GM12878 (cell line): ENCODE measurements at places on chromosomes 7 and 10. TPM values are rescaled to one million over a fixed set of nuclear protein-coding genes. Genes with fewer than 3 reads are reported as not detected.

DNA sequence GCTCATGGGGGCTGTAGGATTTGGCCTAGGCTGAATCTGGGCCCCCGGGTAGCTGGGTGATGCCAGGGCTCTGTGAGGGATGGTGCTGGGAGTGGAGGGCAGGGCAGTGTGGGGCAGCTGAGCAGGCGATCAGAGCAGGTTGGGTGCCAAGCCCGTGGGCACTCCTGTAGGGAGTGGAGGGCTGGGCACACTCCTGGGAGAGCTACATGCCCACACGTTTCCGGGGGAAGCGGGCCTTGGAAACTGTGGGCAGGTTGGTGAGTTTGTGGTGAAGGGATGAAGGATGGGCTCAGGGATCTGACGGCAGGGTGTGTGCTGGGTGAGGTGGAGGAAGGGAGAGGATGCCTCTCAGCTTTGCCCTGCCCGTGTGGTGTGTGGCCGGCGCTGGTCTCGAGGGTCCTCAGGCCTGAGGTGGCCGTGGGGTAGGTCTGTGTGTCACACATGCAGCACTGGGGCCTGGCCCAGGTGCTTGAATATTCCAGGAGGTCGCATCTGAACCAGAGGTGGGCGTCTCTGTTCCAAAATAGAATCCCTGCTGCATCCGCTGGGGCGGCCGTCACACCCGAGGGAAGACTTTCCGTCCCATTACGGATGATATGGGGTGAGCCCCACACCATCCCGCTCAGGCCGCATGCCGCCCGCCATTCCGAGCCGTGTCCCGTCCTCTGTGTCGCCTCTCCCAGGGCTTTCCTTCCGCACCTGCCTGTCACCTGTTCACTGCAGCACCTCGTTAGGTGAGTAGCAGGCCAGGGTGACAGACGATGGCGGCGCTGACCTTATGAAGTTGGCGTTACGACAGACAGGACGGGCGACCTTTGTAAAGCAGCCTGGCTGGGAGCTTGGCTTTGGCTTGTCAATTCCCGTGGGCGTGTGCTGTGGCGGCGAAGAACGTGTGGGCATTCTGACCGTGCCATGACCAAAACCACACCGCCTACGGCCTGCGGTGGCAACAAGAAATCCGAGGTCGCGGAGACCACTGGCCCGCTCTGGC is 143.6 kb downstream of the ACTR3B start:
- DNase-seq = no peak
- H3K4me1 ChIP-seq = no peaks in the 10 kb centered on the region
- H3K36me3 ChIP-seq = no peaks in the 10 kb centered on the region
- no peak overlapping the region for H3K4me3 ChIP-seq
- H3K27ac ChIP-seq = no peak overlapping the region
- no peaks in the 10 kb centered on the region; the same call in 1 of the 2 replicates for H3K27me3 ChIP-seq

- no peaks in the 10 kb centered on the region for H3K27me3 ChIP-seq
- no peaks in the 10 kb centered on the region for H3K4me1 ChIP-seq
- no peak overlapping the region for H3K4me3 ChIP-seq
Observed at GRCh38 chr7:49407205-49407604, 366.2 kb upstream of the VWC2 start.

GRCh38 chr7:23709081-23709750 is 803 bp upstream of the STK31 start:
- no peak for DNase-seq
- no peaks in the 10 kb centered on the region for H3K27me3 ChIP-seq
- H3K4me1 ChIP-seq = no peaks in the 10 kb centered on the region
- no peak overlapping the region for H3K27ac ChIP-seq
- peaks cover 2% of the 10 kb centered on the region for H3K36me3 ChIP-seq
- no peak overlapping the region for H3K4me3 ChIP-seq

- DNase-seq = no peak
- no peak overlapping the region for H3K4me3 ChIP-seq
- H3K27ac ChIP-seq = no peak overlapping the region
- no peaks in the 10 kb centered on the region for H3K4me1 ChIP-seq
- H3K27me3 ChIP-seq = peaks cover 1% of the 10 kb centered on the region; the same call in 1 of the 2 replicates
Observed at GRCh38 chr7:29330136-29330535, 135.6 kb downstream of the CHN2 start.

GRCh38 chr10:76784076-76784475 is 853.5 kb downstream of the KCNMA1 start:
- no peaks in the 10 kb centered on the region for H3K36me3 ChIP-seq
- H3K4me3 ChIP-seq = no peak overlapping the region
- DNase-seq = no peak
- no peaks in the 10 kb centered on the region; the same call in 1 of the 2 replicates for H3K27me3 ChIP-seq

DNA sequence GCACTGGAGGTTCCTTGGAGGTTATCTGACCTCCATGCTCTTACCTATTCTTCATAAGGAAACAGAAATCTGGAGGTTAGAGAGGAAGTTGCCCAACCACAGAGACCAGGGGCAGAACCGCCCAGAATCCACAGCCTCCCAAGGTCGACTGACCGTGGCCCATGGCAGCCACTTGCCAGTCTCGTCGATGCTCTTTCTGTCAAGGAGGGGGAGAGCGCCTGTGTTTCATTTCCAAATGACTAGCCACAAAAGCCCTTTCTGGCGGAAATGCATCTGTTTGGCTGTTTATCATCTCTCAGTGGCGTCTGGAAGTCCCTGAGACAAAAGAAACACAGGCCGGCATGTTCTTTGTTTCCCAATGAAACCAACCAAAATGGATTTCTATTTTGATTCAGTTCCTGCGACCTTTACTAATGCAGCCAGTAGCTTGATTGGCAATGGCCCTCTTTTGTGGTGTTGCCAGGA is 2.9 kb downstream of the RAMP3 start:
- peak; percentile 9 for DNase-seq
- 0 out of 2 replicates have a peak, but pooled peaks cover 3% of the 10 kb centered on the region for H3K27me3 ChIP-seq
- no peaks in the 10 kb centered on the region for H3K36me3 ChIP-seq
- H3K27ac ChIP-seq = no peak overlapping the region
- peaks cover 7% of the 10 kb centered on the region for H3K4me1 ChIP-seq
- no peak overlapping the region for H3K4me3 ChIP-seq

GRCh38 chr10:59627366-59628018 is 82.2 kb downstream of the SLC16A9 start:
- no peak for DNase-seq
- no peaks in the 10 kb centered on the region for H3K36me3 ChIP-seq
- H3K27ac ChIP-seq = no peak overlapping the region
- H3K4me3 ChIP-seq = no peak overlapping the region

- H3K27ac ChIP-seq = no peak overlapping the region
- H3K4me3 ChIP-seq = no peak overlapping the region
- peaks cover 3% of the 10 kb centered on the region for H3K4me1 ChIP-seq
- no peaks in the 10 kb centered on the region for H3K36me3 ChIP-seq
- no peaks in the 10 kb centered on the region for H3K27me3 ChIP-seq
Observed at GRCh38 chr10:49356944-49357343, 38.9 kb downstream of the DRGX start.

GRCh38 chr10:126160971-126161630 is 227.2 kb downstream of the ADAM12 start:
- no peak overlapping the region for H3K4me3 ChIP-seq
- no peak overlapping the region for H3K27ac ChIP-seq
- no peak for DNase-seq
- no peaks in the 10 kb centered on the region for H3K4me1 ChIP-seq
- H3K27me3 ChIP-seq = no peaks in the 10 kb centered on the region

DNA sequence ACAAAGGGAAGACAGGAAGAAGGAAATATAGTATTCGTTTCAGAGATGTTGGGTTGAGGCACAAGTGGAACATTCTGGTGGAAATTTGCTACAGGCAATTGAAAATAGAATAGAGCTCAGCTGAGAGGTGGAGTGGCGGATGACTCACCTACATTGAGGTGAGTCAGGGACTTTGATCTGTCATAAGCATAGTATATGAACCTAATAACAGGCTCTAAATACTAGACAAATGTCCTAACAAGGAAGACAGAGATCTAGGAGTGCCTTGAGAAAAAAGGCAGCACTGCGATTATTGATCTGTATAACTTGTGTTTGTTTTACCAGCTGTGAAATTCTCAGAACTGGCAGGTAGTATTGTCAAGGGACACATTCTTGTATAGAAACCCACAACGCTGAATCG is 907 bp upstream of the IFRD1 start:
- H3K27ac ChIP-seq = peak overlapping the region; percentile 43; the same call in 1 of the 2 replicates
- H3K4me3 ChIP-seq = peak overlapping the region; percentile 76
- peaks cover 4% of the 10 kb centered on the region; the same call in 1 of the 2 replicates for H3K4me1 ChIP-seq
- no peaks in the 10 kb centered on the region for H3K36me3 ChIP-seq
- DNase-seq = no peak

DNA sequence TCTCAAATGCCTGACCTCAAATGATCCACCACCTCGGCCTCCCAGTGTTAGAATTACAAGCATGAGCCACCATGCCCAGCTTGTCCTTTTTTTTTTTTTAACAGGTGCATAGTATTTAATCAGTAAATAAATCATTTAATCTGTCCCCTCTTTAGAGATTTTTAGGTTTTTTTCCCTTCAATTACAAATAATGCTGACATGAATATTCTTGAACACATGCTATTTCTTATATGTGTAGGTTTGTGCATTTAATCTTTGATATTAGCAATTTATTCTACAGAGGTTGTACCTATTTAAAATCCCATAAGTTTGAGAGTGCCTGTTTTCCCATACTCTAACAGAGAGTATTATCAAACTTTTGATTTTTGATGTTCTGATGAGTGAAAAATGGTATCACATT is 24.2 kb upstream of the ARMC3 start:
- no peaks in the 10 kb centered on the region for H3K4me1 ChIP-seq
- H3K27ac ChIP-seq = no peak overlapping the region
- H3K27me3 ChIP-seq = no peaks in the 10 kb centered on the region
- no peak for DNase-seq

DNA sequence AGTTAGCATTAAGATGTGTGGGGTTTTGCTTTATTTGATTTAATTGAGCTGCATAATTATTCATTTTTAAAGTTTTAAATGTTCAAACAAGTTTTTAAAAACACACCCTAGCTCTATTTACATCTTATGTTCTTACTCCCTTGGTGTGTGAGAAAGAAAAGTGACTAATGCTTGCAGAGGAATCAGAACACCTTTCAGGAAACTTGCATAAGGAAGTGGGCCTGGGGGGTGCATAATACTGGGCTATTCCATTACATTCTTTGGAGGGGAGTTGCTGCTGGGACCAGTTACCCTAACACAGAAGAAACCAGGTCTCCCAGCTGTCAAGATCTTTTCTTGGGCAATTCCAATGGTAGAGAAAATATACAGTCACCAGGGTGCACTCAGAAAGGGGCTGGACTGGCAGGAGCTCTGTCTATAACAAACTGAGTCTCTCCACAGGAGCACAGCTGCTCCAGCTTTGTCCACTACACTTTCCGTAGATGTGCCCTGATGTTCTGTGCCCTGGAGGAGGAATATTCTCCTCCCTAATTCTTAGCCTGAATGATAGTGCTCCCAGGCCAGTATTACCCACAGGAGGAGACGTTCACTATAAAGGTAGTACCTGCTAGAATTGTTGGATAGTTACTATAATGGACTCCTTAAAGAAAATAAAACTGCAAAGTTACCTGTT is 304.2 kb downstream of the CDC14C start:
- no peak for DNase-seq
- no peak overlapping the region for H3K27ac ChIP-seq
- H3K36me3 ChIP-seq = no peaks in the 10 kb centered on the region
- H3K27me3 ChIP-seq = no peaks in the 10 kb centered on the region

DNA sequence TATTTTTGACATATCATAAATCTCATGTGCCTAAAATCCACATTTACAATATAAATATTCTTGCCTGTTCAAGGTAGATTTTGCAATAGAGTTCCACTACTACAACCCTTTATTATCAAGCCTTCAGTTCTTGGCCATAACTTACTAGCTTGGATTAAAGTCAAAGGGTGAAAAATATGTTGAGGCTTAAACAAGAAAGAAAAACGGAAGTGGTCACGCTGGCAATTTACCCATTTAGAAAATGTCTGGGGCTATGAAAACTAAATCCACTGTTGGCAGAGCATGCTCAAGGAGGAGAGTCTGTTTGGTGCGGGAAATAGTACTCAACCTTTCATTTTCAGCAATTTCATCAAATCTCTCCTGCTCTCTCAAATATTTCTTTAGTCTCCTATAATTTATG is 209.8 kb upstream of the RHOBTB1 start:
- no peak overlapping the region for H3K27ac ChIP-seq
- no peak overlapping the region for H3K4me3 ChIP-seq
- no peak for DNase-seq
- no peaks in the 10 kb centered on the region for H3K36me3 ChIP-seq

DNA sequence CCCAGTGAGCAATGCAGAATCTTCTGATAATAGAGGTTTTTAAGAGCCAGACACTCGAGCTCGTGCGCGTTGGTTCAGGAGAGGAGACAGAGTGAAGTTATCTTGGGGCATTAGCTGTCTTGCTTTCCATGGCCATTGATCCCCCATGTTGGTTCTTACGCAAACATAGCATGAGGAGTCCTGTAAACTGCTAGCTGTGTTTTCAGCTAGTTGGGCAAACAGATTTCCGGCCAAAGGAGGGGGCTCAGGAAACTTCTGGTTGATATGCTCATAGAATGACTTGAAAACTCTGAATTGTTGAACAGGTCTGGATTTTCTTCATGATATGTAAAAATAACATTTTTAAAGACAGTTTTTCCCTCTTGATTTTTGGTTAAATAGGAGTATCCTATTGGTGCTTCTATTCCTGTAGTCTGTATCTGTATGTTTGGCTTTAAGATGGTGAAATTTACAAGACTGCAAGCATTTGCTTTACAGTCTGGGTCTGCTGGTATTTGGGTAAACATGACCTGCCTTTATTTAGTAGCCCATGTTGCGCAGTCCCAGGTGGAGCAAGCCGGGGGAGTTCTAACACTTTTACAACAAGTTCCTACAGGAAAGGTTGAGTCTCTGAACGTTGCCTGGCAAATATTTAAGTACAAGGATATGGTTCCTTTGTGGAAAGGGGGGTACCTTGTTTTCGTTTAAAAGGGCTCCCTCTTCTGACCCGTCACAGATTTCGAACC is 218.4 kb upstream of the KCND2 start:
- no peak overlapping the region for H3K4me3 ChIP-seq
- no peaks in the 10 kb centered on the region for H3K27me3 ChIP-seq
- no peaks in the 10 kb centered on the region for H3K36me3 ChIP-seq
- no peak for DNase-seq
- H3K27ac ChIP-seq = no peak overlapping the region

DNA sequence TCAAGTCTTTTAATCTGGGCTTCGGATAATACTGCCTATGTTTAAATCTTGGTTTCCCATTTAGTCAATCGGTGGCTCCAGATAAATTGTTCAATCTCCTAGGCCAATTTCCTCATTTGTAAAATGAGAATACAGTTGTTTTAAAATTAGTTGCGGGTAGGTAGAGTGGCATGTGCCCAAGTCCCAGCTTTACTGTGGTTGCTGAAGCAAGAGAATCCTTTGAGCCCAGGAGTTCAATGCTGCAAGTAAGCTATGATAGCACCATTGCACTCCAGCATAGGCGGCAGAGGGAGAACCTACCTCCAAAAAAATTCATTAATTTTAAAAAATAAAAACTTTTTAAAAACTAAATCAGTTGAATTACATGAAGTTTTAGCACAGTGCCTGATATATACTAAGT is 7.3 kb downstream of the RNF216 start:
- H3K36me3 ChIP-seq = no peaks in the 10 kb centered on the region
- H3K4me1 ChIP-seq = peaks cover 6% of the 10 kb centered on the region; the same call in 1 of the 2 replicates
- DNase-seq = no peak
- H3K27me3 ChIP-seq = no peaks in the 10 kb centered on the region
- no peak overlapping the region for H3K27ac ChIP-seq

Gene WEE2
- not detected in 2 replicates for polyA plus RNA-seq

Gene ACSM6
- 0.19 and 0.20 TPM in 2 replicates for polyA plus RNA-seq

Gene CLDN4
- polyA plus RNA-seq = not detected in 2 replicates

Gene GBX1
- polyA plus RNA-seq = not detected in 2 replicates
